Dermis microvascular lymphatic vessel endothelial cell (primary cell): ENCODE measurements at places on chromosomes 16 and 17. TPM values are rescaled to one million over a fixed set of nuclear protein-coding genes. Genes with fewer than 3 reads are reported as not detected.
A peak's percentile ranks its signal among the peaks of the same experiment; 100 is the strongest.

PDE6G gene
- total RNA-seq = 1.3 and 5.3 TPM in 2 replicates

SYNGR3 gene
- total RNA-seq = 1.3 and 1.5 TPM in 2 replicates

GPR139 gene
- not detected in 2 replicates for total RNA-seq

DNA sequence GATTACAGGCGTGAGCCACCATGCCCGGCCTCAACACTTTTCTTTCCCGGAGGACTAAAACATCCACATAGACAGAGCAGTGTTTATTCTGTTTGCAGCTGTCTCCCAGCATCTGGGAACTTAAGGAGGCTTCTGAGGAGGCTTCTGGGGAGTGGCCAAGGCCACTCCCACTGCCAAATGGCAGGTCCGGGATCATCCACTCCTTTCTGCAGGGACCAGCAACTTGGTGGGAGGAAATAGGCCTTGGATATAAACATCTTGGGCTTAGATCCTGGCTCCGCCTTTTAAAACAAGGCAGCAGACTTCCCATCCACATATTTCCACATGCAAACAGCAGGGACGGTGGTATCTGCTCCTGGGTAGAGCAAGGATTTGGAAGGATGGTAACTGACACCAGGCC is 14.1 kb upstream of the SPATA32 start:
- no peak for DNase-seq

DNA sequence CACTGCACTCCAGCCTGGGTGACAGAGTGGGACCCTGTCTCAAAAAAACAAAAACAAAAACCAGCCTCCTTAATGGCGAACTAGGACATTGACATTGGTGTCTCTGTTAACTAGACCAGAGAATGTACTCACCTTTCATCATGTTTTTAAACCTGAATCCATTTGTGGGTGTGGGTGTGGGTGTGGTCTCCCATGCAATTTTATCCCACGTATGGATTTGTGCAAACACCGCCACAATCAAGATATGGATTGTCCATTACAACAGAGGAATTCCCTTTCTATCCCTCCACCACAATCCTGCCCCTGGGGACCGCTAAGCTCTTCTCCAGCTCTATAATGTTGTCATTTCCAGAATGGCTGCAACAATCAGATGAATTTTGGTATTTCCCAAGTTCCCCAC is 49.9 kb downstream of the DNAH17 start:
- no peak for DNase-seq

DNA sequence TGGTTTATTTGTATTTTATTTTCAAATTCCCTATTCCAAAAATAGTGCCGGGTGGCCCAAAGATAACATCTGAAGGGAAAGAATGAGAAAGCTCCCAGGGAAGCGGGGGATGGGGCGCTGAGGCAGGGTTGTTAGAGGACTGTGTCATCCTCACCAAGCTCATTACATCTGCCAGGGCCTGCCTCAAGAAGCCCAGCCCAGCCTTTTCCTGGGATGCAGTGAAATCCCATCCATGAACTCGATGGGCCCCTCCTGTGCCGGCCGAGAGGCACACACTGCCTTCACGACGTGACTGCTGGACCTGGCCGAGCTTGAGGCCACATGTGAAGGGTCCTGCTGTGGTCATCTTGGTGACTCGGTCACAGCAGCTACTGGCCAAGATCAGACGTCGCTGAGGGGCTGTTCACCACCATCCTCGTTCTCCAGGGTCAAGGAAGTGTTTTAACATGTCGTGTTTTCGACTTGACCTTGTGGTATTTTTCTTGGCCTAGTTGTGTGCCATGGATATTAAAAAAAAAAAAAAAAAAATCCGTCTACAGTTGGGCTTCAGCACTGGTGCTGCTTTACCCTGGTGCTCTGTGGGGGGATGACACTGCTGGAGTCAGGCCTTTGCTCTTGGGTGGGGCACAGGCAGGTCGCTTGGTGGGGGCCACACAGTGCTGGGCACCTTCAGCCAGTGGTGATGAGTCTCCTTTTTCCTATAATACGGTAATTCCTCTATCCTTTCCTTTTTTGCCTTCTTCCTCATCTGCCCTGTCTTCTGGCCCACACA is 4.9 kb downstream of the TIMM22 start:
- DNase-seq = peak; percentile 57

GRCh38 chr17:37610971-37611370 is 1.8 kb upstream of the SYNRG start:
- no peak for DNase-seq

GRCh38 chr16:2520097-2520783 is at the start of gene AMDHD2:
AMDHD2 (plus strand) TSS chr16:2520371; CDS start chr16:2520459, 88 bp downstream.
- peak; percentile 79 for DNase-seq

GRCh38 chr17:80389011-80389995 is 25.7 kb upstream of the ENDOV start:
- DNase-seq = peak; percentile 53

- DNase-seq = no peak
Observed at GRCh38 chr16:23771027-23771426, 16.2 kb downstream of the CHP2 start.

- DNase-seq = no peak
Observed at GRCh38 chr16:12682432-12683165, 121.1 kb downstream of the CPPED1 start.

DNA sequence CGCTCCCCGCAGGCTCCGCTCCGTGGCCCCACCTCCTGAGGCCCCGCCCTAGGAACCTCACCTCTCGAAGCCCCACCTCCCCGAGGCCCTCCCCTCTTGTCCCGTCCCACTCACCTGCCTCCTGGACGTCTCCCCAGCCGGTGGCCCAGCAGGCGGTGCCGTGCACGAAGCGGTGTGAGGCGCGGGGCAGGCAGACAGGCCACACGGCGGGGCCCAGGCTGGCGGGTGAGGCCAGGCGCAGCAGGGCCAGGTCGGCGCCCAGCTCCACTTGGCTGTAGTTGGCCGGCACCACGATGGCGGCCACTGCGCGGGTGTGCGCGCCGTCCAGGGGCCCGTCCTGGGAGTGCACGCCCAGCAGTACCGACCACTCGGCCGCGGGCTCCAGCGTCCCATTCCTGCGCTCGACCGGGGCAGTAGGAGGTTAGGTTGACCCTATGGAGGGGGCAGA is 1.6 kb downstream of the PRSS36 start:
- DNase-seq = no peak

- no peak for DNase-seq
Observed at GRCh38 chr17:64786337-64786736, 124.2 kb upstream of the SMURF2 start.

GRCh38 chr16:50024207-50024606 is 818 bp upstream of the CNEP1R1 start:
- DNase-seq = no peak

DNA sequence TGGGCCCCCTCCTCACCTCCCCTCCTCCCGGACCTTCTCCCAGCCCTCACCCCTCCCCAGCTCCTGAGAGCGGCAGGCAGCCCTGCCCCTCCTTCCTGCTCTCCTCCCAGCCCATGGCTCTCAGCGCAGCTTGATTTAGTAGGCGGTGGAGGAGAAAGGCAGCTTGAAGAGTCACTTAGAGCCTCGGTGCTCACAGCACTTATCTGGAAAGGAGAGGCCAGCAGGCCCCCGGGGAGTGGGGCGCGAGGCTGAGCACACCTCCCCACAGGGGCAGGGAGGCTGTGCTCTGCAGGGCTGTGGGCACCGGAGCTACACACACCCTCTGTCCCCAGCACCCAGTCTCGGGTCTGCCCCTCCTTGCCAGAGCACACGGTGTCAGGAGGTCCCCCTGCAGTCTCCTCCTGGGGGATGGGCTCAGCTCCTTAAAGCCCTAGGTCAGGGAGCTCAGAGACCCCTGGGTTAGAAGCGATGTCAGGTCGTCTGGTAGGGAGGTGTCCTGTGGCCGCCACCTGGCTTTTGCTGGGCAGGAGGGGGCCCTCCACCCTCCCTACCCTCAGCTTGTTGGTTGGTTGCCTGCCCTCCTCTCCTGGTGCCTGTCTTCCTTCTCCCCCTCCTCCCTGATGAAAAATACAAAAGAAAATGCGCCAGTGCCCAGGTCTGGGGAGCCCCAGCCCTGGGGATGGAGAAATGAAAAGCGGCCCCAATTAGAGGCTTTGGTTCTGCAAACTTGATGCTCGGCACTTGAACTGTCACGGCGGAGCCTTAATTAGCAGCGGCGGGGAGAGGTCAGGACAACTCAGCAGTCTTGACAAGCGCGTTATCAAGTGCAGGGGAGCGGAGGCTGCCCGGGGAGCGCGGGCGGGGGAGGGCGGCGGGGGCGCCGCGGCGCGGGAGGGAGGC is 151.1 kb upstream of the GSE1 start:
- no peak for DNase-seq

- DNase-seq = no peak
Observed at GRCh38 chr17:35161281-35161761, 13.7 kb downstream of the UNC45B start.

- no peak for DNase-seq
Observed at GRCh38 chr17:7992516-7992915, 9.9 kb upstream of the GUCY2D start.
